ENCODE measurements at places on chromosomes 1 and 21.

- DNase-seq = no peak
Observed at GRCh38 chr1:43932786-43933385, 715 bp upstream of the ARTN start.

DNA sequence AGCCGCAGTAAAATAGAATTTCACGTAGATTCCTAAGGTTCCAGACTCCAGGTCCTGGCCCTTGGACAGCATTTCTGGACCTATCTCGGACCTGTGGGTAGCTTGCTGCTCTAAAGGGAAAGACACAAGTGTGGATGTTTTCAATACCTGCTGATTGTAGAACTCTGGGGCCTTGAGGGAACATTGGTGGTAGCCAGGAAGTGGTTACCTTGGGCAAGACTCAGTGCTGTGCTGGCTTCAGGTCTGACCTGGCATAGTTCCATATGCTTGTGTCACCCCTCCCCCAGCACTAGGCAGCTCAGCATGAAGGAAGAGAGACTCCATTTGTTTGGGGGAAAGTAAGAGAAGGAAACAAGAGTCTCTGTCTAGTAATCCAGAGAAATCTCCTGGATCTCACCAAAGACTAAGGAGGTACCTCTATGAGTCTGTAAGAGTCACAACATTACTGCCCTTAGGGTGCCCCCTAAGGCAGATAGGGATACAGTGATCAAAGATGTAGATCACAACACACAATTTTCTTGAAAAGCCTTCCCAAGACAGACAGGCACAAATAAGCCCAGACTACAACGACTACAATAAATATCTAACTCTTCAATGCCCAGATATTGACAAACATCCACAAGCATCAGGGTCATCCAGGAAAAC is 398.8 kb downstream of the TGFB2 start:
- DNase-seq = no peak

DNA sequence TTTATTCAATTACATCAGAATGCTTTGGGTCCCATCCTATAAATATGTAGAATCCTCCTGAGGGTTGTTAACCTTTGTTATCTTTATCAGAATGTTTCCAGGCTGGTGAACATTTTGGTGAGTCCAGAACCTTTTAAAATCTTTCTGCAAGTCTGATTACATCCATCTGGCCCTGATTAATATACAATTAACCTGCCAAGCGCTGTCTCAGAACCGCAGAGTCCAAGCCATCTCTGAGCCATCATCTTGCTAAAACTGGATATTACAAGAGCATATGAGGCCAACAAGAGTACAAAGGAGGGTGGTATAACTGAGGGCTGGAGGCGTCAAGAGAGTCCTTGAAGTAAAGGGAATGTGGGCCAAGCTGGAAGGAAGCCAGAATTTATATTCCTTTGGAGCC is 88.6 kb upstream of the ZC3H11B start:
- no peak for DNase-seq

- DNase-seq = no peak
Observed at GRCh38 chr1:206826394-206826793, 39.0 kb upstream of the IL20 start.

GRCh38 chr1:3441410-3441847 is 13.0 kb upstream of the ARHGEF16 start:
- peak; percentile 34 for DNase-seq

DNA sequence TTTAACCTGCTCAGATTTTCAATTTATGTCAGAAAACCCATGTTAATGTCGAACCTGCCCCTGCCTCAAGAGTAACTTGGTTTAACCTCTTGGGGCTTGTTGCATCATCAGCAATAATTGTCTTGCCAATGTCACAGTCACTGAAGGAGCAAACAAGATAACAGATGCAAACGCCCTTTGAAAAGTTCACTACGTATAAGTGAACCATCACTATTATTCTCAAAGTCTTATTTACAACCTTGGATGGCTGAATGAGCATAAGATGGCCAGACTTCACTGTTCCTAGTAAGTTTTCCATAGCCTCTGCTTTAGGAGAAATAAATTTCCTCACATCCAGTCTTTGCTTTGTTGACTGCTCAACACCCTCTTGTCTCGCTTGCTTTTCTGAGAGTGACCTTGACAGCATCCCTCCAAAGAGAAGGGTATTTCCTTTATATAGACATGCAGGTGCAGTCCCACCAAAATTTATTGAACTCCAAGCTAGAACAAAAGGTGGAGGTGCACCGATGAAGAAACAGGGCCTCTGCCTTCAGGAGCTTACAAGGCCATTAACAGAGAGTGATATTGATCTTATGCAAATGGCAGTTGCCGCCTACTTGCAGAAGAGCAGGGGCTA is 749 bp upstream of the LRIG2 start:
- DNase-seq = no peak

- DNase-seq = no peak
Observed at GRCh38 chr1:49060766-49061165, 284.1 kb upstream of the BEND5 start.
